ENCODE measurements at places on chromosomes 11 and 22.
A peak's percentile ranks its signal among the peaks of the same experiment; 100 is the strongest.

DNA sequence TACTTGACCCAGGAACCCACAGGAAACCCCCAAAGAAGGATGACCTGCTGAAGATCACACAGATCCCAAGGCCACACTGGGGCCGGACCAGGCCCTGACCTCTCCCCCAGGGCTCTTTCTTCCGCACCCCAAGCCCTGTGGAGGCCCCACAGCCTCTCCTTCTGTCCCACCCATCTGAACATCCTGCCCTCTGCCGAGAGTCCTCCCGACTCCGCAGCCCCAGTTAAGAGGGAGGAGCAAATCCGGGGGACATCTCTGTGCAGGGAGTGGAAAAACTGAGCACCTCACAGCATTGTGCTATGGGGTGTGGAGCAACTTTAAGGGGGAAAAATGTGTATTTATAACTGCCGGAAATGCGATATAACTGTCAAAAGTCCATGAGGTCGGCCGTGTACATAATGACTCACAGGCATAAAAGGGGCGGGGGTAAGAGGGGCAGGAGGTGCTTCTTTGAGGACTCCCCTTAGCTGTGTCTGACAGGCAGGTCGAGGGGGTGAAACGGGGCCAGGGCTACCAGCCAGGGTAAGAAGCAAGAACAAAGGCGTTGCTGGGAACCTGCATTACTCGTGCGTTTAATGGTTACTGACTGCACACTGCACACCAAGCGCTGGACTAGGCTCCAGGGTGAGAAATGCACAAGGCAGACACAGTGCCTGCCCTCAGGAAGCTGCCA is 57.2 kb downstream of the WNT11 start:
- no peak for ATAC-seq

DNA sequence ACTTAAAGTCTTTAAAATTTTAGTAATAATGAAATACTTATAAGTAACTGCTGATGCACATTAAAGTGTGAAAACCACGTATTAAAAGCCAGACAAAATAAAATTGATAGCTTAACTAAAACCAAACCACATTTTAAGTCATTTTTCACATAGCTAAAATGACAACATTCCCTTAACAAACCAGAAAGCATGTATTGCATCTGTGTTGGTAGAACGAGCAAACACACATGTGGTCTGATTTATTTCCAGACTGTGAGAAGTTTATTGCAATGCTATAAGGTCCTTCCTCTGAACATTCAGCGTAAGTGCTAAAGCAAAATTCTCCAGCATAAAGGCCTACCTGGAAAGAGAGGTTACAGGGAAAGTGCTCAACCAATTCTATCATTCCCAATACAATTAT is 57.8 kb downstream of the ARHGAP20 start:
- ATAC-seq, result no peak

GRCh38 chr11:109762546-109762945 is 330.6 kb upstream of the ZC3H12C start:
- ATAC-seq, result no peak

DNA sequence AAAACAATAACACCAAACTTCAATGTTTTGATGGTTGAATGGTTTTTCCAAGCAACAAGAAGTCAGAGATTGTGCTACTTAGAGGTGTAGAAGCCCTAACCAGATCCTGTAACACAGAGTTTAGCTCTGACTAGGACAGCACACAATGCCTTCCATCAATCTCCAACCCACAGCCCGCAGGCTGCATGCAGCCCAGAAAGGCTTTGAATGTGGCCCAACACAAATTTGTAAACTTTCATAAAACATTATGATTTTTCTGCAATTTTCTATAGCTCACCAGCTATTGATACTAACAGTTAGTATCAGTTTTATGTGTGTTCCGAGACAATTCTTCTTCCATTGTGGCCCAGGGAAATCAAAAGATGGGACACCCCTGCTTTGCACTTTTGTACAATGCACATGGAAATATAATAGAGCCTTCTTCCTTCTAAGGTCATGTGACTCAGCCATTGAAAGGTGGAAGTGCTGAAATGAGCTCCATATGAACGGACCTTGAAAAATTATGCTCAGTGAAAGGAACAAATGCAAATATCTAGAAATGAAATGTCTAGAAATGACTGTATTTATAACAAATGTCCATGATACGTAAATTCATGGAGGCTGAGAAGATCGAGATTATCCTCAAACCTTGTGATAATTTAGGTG is 47.6 kb upstream of the VPREB1 start:
- ATAC-seq, result no peak

- ATAC-seq, result no peak
Observed at GRCh38 chr11:100821198-100821597, 134.1 kb downstream of the ARHGAP42 start.

- ATAC-seq, result peak; percentile 69
Observed at GRCh38 chr11:123653827-123654565, 428 bp downstream of the SCN3B start.

GRCh38 chr22:31082606-31083376 is 1.7 kb downstream of the SMTN start:
- ATAC-seq, result peak; percentile 21

DNA sequence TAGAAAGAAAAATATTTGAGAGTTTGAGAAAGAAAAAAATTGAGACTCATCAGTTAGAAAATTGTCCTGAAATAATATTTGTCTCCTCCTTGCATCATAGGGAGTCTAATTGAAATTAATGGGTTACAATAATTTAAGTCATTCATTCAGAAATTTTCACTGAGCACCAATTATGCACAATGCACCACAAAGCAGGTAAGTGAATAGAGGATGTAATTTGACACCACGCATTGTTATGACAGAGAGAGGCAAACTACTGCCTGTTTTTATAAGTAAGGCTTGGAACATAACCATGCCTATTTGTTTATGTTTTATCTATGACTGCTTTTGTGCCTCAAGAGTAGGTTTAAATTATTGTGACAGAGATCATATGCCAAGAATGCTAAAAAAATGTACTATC is 537.9 kb upstream of the FAT3 start:
- ATAC-seq, result no peak

- ATAC-seq, result no peak
Observed at GRCh38 chr11:30479899-30480298, 106.3 kb downstream of the MPPED2 start.

DNA sequence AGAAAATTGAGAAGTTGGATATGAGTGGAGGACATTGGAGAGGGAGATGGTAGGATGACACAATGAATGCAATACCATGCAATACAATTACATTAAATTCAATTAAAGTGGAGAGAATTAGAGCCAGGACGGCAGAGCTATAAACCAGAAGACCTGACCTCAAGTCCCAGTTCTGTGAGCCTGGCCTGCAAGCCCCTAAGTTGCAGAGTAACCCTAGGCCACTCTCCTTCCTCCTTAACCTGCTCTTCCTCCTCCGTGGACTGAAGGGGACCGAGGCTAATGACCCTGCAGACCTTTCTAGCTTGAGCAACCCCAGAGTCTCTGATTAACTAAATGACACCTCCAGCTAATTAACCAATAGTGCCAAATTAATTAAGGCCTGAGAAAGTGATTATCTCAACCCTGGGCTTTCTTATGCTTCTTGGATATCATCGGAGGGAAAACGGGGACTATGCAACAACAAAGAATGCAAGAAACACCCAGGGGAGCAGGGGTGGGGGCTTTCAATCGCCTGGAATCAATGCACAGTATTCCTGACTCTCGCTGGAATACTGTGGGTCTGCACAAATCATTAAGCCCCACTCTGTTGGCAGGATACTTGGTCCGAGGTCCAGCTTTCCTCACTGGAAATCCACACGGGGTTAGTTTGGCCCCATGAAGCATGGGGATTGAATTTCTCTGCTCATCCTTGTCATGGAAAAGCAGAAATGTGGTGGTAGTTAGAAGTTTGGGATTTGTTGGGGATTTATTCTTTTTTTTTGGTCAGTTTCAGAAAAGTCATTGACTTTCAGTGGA is 548.3 kb downstream of the MN1 start:
- no peak for ATAC-seq

DNA sequence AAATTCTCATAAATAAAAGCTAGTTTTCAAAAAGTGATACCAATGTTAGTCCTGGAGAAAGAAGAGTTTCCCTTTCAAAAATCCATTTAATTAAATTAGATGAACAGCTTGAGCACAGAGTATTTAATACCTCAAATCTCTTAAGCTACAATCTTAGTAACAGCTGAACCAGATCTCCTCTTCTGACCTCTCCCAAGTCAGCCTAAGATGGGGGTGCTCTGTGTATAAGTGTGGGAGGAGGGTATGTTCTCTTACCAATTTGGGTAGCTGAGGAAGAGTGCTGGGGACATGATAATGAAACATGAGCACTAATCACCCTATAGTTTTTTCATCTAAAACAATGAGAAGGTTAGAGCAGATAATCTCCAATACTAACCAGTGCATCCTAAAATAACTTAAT is 9.6 kb downstream of the TPH1 start:
- ATAC-seq, result no peak

DNA sequence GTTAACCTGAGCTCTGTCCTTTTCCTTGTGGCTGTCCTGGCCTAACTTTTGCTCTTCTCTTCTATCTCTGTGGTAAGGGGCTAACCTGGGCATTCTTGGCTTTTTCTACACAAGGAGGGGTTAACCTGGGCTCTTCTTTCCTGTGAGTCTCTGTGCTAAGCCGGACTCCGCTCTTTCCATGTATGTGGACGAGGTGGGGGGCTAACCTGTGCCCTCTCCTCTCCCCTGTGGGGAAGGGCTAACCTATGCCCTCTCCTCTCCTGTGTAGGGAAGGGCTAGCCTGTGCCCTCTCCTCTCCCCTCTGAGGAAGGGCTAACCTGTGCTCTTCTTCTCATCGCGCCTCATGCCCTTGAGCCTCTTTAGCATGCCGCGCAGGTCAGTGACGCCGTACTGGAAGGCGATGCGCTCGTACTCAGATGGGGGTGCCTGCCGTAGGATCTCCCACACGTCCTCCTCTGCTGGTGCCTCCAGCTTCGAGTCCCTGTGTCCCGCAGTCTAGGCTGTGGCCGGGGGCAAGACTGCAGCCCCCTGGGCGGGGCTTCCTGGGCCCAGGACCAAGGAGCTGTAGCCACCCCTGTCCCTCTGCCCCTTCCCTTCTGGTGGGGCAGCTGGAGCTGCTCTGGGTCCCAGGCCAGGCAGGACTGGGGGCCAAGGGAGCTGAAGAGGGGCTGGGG is 6.5 kb downstream of the MYBPC3 start:
- no peak for ATAC-seq

GRCh38 chr22:43173566-43173965 is 13.4 kb downstream of the TTLL12 start:
- ATAC-seq, result no peak

DNA sequence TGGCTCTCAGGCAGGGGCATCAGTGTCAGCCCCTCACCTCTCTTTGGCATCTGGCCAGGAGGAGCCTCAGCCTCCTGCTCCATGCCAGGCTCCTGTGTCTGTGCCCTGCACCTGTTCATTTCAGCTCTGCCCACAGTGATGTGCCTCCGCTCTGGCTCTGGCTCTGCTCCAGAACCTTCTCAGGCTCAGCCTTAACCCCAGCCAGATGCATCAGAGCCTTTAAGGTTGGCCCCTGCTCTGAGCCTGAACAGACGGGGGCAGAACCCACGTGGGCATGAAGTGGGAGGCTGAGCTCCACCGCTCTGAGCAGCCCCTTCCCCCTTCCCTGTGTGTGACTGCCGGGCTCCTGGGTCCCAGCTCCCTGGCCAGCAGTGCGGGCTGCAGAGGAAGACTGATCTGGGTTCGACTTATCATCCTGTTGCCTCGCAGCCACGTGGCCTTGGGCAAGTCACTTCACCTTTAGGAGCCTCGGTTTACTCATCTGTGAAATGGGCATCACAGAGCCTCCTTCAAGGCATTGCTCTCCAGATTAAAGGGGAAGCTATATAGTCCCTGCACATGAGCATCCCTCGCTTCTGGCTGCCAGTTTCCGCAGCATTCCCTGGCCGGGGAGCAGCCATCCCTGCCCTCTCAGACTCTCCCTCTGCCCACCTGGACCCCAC is 44.7 kb upstream of the RTL6 start:
- no peak for ATAC-seq

GRCh38 chr11:43393765-43394355 is 35.1 kb downstream of the TTC17 start:
- no peak for ATAC-seq

DNA sequence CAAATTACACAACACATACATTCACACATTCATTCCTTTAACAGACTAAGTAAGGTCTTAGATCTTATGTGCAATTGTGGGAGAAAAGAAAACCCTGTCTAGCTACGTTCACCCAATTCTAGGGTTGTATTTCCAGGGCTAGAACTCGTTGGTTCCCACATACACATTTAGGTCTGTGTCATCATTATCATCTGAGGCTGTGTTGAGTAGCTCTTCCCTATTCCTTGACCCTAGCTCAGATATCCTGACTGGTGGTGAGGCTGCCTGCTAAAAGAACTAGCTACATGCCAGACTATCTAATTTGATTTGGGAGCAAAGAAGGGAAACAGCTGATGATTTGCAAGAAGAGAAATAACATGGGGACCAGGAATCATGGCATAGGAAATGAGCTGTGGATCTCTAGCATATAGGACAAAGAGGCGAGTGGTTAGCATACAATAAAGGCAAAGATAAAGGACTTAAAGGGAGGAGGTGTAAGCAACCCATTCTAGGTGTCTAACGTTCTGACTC is 27.5 kb upstream of the OR10G7 start:
- ATAC-seq, result no peak

DNA sequence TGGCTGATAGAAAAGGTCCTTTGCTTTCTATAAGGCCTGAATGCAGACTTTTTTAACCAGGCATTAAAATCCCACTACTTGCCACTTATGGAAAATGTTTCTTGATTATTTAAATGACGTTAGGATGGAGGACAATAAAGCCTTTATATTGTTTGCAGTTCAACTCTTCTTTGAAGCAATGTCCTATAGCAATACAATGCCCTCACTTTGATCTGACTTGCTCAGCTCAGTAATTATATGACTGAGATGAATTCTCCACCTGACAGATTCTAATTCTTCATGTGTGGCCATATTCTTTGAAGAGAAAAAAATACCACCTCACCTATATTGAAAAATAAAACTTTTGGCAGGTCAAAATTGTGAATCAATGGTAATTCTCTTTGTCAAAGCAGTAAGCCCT is 182.0 kb upstream of the MTMR2 start:
- no peak for ATAC-seq

DNA sequence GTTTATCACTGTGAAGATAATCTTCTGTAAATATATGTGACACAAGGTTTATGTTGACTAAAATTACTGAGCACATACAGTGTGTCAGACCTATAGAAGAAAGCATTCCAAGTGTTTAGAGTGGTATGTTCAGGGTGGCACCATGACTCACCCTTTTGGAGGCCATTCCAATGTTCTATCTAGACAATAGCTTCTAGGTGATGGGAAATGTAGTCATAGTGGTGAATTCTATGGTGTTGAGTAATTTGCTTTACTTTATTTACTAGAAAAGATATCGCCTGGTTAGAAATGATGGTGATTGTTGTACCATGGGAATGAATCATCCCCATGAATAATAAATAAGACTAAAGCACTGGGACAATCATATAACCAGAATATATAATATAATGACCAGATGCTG is 72.9 kb upstream of the OR4C15 start:
- ATAC-seq, result no peak

All from gastroesophageal sphincter (tissue), 4 donors.